Left renal cortex interstitium (tissue), 4 donors: ENCODE measurements at places on chromosomes 16 and 17.

- no peak for DNase-seq
Measured at GRCh38 chr17:40331743-40332641, 23.0 kb downstream of the RARA start.

DNA sequence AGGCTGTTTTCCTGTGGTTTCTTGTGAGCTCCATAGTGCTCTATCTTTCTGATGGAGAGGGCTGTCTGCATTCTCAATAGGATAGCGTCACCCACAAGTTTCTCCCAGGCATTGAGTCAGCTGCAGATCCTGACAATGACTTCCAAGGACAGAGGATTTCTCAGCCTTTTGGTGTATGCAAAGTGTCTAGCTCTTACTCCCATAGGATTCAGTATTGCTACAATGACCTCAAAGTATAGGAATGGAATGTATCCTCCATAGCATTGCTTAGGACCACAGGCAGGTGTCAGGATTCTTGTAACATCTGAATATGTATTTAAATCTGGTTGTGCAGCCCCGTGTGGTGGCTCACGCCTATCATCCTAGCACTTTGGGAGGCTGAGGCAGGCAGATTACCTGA, 32.3 kb downstream of the SMIM36 start:
- no peak for DNase-seq

- no peak for DNase-seq
Measured at GRCh38 chr16:1902547-1903219, 15.5 kb downstream of the HS3ST6 start.

DNA sequence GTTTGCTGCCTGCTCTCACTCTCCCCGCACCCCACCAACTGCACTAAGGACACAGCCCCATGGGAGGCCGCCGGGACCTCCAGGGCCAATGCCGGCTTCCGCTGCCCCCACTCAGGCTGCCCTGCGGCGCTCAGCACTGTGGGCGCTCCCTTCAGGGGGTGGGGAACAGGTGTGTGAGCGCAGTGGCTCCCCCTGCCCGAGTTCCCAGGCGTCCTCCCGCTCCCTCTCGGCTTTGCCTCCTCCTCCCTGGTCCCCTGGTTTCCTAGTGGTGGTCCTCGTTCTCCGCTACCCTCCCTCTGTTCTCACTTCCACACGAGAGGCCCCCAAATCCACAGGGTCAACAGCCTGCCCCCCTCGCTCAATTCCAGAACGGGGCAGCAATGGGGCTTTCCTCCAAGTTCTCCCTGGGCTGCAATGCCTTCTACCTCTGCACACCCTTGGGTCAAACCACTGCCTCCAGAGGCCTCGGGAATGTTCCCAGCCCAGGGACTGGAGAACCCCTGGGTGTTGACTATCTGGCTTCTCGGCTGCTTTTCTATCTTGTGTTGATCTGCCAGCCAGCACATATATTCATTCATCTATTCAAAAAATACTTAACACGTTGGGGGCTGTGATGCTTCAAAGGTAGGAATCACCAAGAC, 9.9 kb downstream of the FOXJ1 start:
- no peak for DNase-seq

DNA sequence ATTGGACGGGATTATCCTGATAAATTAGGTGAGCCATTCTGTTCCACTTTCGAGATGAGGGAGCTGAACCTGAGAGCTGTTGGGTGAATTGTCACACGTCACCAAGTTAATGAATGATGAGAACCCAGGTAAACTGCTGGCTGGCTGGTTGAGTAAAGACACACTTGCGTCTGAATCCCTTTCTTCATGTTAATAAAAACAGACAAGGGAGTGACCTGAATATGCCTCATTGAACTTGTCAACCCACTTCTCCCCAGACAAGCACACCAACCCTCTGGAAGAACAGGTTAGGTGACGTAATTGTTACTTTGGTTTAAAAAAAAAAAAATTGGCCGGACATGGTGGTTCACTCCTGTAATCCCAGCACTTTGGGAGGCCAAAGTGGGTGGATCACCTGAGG, 400.9 kb upstream of the CDH5 start:
- no peak for DNase-seq

DNA sequence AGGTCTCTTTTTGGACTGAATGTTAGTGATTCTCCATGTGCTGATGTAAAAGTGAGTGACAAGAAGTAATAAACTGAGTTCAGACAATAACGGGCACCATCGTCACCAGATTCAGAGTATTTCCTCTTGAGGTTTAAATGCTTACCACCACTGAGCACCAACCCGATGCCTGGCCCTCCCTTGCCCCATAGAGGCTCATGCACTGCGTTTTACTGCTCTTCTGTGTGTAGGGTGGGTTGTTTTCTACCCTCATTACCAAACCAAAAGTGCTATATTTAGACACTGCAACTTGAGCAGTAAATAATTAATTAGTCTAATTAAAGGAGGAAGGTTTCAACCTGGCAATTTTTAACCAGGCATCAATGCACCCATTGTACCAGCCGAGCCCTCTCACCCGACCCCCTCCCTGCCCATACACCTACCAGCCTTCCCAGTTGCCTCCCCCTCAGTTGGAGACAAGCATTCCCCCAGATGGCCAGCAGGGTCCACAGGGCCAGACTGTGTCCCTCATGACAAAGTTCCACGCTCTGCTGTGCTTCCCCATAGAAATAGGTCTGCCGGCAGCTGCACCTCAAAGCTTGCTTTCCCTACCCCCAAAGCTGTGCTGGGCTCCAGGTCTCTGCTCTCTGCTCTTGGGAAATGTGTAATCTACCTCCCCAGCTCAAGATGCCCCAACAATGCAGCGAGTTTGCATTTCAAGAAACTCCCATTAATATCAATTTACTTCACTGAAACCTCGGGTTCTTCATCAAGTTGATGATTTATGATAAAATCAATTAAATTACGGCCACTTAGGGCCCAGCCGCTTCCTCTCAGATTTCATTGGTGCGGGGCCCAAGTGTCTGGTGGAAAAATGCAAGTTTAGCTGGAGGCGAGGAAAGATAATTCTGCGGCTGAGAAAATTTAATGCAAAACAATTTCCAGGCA, 16.0 kb downstream of the HOXB4 start:
- no peak for DNase-seq

DNA sequence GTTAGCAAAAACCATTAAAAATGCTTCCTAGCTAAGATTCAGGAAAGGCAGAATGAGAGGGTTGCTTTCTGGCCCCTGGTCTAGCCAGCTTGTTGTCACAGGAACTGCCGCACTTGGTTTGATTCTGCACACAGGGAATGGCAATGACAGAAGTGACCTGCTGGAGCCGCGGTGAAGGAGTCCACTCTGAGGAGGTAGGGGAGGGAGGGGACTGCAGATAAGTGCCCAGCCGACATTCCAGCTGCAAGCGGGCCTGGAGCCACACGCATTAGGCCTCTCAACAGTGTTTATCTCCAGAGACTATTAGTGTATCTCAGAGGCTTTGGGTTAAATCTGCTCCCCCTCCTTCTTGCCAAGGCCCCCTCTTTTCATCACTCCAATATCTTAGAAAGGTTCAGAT, 38.6 kb downstream of the CDRT15 start:
- DNase-seq, result no peak
